ENCODE measurements at places on chromosomes 4 and X.

DNA sequence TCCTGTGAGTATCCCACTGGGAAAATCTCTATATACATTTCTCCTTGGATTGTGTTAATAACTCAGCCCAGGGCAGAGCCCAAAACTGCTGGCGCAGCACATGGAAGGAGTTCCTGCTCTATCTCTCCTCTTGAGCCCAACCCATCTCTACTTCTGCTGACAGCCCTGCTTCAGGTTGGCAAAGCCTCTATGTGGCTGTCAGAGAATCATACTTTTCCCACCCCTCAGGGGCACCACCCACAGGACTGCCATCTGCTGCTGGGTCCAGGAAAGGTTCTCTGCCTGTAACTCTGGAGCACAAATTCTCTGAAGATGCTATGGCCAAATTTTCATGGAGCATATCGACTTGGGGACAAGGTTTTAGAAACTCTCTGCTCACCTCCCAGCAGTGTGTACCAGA lies 278.5 kb upstream of the EMCN start:
- DNase-seq = no peak

- DNase-seq = no peak
These were observed 39.4 kb downstream of the NOCT start for GRCh38 chr4:139054791-139055505.

DNA sequence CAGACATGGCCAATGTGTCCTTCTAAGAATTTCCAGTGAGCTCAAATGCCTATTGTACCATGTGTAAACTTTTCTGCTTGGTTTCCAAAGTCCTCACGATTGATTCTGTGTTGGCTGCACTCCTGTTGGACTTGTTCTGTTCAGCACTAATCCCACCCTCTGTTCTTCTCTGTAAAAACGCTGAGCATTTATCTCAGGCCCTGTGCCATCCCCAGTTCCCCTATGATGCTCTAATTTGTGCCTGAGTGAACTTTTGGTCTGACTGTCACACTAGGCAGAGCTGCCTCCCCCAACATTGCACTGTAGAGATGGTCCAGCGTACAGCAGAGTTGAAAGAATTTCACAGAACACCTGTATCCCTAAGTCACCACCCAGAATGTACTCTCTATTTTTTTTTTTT lies 76.1 kb upstream of the STS start:
- DNase-seq = no peak

GRCh38 chr4:85707611-85708010 lies 232.7 kb downstream of the ARHGAP24 start:
- no peak for DNase-seq

DNA sequence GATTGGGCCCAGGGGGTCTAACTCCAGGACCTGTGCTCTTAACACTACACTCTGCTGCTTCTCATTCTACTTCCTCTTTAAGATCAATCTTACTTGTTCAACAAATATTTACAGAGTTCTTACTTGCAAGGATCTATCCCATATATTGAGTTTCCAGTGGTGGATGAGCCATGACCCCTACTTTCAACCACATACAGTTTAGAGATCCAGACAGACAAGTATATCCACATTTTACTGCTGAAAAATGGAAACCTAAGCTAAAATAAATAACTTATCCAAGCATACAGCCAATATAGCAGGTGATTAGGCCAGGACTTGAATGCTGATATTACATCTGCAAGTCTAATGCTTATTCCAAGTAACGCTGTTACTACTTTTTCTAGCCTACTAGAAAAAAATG lies 18.7 kb downstream of the TMEM150C start:
- DNase-seq = no peak

DNA sequence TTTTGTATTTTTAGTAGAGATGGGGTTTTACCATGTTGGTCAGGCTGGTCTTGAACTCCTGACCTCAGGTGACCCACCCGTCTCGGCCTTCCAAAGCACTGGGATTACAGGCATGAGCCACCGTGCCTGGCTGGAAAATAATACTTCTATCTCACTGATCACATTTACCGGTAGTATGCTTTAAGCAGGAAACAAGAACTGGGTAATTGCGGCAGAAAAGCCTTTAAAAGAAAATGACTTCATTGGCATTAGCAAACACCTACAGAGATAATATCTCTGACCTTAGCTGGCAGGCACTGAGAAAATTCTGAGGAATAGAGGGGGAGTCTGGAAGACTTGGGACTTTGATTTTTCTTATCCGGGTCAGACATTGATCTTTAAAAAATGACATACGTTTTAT lies 78.5 kb downstream of the SHROOM3 start:
- DNase-seq = no peak

DNA sequence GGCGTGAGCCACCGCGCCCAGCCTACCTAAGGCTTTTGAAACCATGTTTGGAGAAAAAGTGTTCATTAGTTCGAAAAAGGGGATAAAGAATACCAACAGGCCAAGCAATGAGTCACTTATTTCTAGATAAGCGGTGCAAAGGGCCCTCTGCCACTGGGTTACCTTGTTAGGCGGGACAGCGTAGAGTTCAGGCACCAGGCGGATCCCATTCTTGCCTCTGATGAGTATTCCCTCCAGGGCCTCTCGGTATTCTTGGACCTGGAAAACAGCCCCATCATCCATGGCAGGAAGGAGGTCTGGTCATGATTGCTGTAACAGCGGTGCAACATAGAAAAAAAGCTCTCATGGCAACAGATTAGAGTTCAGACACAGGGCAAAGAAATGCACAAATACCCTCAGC lies 48.0 kb downstream of the PHKA2 start:
- DNase-seq = no peak

DNA sequence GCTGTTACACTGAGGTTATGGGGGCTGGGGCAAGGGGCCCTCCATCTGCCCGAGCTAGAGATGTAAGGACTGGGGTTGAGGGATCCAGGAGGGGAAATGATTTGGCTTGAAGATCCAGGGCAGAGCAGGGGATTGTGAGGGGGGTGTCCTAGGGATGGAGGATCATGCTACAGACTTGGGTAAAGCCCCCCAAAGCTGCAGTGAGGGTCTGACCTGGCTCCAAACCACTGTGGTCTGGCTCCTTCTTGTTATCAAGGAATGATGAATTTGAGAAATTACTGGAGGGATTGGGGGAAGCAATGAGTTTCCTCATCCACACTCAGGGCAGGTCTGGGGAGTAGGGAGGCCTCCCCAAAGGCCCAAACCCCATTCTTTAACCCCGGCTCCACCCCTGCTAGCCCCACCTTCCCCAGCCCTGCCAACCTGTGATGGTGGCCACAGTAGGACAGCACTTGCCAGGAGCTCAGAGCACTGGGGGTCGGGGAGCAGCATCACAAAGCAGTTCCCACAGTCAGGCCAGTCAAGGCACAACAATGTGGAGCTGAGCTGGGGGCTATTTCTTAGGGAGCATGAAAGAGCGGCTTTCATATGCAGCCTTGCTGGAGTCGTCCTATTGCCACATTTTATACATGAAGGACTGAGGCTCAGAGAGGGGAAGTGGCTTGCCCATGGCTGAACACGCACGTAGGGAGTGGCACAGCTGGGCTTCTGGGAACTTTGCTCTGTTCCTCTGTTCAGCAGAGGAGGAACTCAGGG lies 165.5 kb downstream of the EFNB1 start:
- DNase-seq = no peak

- DNase-seq = no peak
These were observed 645.7 kb downstream of the TLL1 start for GRCh38 chr4:166518776-166519175.

GRCh38 chr4:6795821-6796220 lies 13.3 kb downstream of the KIAA0232 start:
- DNase-seq = no peak

- no peak for DNase-seq
These were observed 71.0 kb upstream of the UGT8 start for GRCh38 chr4:114527637-114528036.

DNA sequence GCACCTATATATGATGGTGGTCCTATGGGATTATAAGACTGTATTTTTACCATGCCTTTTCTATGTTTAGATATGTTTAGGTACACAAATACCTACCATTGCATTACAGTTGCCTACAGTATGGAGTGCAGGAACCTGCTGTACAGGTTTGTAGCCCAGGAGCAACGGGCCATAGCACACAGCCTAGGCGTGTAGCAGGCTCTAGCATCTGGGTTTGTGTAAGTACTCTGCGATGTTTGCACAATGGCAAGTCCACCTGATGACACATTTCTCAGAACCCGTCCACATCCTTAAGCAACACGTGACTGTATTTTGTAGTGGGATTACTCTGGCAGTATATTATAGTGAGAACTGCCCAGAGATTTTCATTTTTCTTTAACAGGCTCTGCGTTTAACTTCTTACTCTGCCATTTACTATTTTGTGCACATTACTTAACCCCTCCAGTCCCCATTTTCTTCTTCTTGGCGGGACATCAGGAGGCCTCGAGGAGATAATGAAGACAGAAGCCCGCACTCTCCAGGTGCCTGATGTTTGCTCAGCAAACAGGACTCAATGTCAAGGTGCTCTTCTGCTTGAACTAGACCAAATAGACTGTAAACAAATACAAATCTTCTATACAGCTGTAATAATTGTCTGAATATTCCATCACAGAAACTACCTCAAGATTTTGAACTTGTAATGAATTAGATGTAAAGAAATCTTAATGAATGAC lies 102.0 kb upstream of the PDLIM3 start:
- no peak for DNase-seq

DNA sequence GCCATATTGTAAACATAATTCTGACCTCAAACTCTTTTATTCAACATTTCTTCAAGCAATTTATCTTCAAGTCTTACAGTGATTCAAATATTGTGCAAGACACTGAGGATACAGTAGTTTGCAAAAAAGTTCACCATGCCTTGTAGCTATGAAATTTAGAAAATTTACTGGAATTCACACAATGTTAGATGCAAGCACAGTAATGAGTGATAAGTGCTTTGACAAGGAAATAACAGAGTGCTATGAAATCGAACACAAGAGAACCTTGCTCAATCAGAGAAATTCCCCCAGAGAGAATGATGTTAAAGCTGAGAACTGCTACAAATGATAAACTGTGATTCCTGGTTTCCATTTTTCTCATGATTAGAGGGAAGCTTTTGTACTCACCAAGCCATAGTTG lies 952.9 kb downstream of the FAT4 start:
- no peak for DNase-seq

DNA sequence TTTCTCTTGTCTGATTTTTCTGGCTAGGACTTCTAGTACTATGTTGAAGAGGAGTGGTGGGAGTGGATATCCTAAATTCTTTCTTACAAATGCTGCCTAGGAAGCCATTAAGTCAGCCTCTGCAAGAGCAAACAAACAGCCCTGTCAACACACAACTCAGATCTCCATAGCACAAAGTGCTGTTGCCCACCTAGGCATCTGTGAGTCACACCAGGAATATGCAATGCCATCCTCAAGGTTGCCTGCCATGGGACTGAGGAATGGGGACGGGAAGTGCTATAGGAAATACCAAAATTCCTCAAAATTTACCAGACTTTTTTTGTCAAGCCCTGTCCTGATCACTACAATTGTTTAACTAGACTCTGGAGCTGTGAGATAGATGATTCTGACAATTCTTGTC lies 466.9 kb downstream of the FSTL5 start:
- no peak for DNase-seq

DNA sequence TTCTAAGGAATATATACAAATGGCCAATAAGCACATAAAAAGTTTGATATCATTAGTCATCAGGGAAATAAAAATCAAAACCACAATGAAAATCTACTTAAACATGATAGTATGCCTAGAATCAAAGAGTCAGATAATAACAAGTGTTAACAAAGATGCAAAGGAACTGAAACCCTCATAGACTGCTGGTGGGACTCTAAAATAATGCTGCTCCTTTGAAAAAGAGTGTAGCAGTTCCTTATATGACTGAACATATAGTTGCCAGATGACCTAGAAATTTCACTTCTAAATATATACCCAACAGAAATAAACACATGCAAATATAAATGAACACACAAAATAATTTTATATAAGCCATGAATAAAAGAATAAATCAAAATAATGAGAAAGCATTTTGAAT lies 205.1 kb upstream of the CTSO start:
- DNase-seq = no peak

- DNase-seq = peak; percentile 15
These were observed 9.6 kb upstream of the MRPL1 start for GRCh38 chr4:77852892-77853495.

- DNase-seq = no peak
These were observed 67.8 kb downstream of the NBDY start for GRCh38 chrX:56796641-56797395.

DNA sequence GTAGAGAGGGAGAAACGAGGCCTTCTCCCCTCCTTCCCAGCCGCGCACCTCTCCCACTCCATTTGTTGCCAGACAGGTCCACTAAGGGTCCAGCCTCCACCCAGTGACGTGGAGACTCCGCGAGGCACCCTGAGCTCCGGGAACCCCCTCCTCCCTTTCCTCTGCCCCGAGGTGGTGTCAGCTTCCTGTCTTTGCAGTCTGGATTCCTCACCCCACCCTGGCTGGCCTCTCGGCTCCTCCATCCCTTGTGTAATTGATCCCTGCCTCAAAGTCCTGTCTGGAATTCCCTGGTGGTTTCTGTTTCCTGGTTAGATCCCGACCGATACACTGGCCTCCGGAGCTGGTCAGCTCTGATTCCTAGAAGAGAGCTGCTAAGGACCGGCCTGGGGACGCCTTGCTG lies 105.9 kb upstream of the SCOC start:
- no peak for DNase-seq

- DNase-seq = no peak
These were observed 59.3 kb downstream of the AREG start for GRCh38 chr4:74504212-74504611.

- peak; percentile 81 for DNase-seq
These were observed 441 bp downstream of the SLC9B2 start for GRCh38 chr4:103075894-103076746.

- DNase-seq = no peak
These were observed 56.4 kb upstream of the SCML1 start for GRCh38 chrX:17680732-17681413.

DNA sequence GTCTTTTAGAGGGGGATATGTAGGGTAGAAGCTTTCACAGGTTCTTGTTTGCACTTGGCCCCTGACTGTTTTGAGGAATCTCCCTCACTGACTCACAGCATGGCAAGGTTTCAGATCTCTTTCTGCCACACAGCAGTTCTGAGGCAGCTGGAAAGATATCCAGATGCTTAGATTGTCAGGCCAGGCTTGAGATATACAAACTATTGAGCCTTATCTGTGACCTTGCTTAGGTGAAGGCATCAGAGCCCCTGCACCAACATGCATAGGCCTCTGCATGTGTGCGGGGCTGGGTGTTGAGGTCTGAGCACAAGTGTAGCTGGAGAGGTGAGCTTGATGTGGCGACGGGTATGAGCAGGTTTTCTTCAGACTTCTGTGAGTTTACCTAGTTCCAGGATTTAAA lies 80.9 kb upstream of the MSANTD1 start:
- DNase-seq = no peak

GRCh38 chrX:124555036-124555595 lies 208.8 kb downstream of the SH2D1A start:
- DNase-seq = no peak

DNA sequence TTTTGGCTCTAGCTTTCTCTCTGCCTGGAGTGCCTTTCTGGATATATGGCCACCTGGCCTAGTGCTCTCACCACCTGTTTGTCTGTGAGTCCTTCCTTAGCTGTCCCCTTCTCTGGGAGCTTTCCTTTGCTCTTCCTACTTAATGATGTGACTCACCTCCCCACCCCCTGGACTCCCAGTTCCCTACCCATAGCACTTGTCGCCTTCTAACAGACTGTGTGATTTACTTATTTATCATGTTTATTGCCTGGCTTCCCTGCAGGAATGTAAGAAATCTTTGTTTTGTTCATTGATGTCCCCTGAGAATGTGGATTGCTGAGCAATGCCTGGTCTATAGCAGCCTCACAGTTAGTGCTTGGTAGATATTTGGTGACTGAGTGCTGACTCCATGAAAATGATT lies 18.9 kb downstream of the ADD1 start:
- no peak for DNase-seq

Measured in T-helper 2 cell (primary cell).